ENCODE measurements at places on chromosomes 11 and 22.

GRCh38 chr11:57480409-57481137 lies 20.2 kb downstream of the RTN4RL2 start:
- no peak for DNase-seq

GRCh38 chr22:41203118-41203517 lies 2.0 kb upstream of the L3MBTL2 start:
- no peak for DNase-seq

GRCh38 chr11:114158421-114158820 lies 98.9 kb downstream of the ZBTB16 start:
- DNase-seq: no peak

GRCh38 chr11:127670374-127671119 lies 670.0 kb upstream of the KIRREL3 start:
- no peak for DNase-seq

- DNase-seq: no peak
Measured at GRCh38 chr22:40441761-40442390, 71.5 kb downstream of the SGSM3 start.

- no peak for DNase-seq
Measured at GRCh38 chr11:62069374-62069773, 54.4 kb upstream of the INCENP start.

DNA sequence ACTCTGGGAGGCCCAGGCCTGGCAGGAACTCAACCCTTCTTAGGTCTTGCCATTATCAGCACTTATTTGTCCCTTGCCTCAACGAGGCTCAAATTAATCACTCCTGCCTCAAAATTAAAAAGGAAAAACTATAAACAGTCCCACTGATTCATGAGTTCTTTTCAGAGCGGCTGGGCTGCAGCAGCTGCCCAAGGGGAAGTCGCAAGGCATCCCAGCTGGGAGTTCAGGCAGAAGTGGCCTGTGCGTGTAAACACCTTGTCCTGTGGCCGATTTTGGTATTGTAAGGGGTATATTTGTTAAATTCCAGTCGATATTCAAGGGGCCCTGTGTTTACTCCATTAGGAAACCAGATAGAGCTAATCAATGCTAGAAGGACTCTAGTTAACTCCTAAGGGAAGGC lies 213.9 kb upstream of the CADM1 start:
- no peak for DNase-seq

DNA sequence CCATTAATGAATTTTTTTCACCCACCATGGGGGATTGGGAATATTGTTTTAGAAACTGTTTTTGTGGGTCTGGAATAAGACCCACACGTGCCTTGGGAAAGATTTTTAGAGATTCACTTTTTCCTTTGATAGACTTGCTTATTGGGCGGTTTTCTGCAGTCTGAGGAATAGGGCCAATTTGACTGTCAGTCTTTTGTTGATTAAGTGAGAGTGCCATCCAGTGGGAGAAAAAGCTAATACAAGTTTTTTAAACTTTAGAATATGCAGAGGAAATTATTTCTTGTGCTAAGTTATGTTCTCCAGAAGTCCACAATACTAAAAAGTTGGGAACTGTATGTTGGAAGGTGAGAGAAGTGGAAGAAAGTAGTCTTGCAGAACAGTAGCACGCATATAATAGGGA lies 56.1 kb downstream of the PRMT3 start:
- DNase-seq: no peak

DNA sequence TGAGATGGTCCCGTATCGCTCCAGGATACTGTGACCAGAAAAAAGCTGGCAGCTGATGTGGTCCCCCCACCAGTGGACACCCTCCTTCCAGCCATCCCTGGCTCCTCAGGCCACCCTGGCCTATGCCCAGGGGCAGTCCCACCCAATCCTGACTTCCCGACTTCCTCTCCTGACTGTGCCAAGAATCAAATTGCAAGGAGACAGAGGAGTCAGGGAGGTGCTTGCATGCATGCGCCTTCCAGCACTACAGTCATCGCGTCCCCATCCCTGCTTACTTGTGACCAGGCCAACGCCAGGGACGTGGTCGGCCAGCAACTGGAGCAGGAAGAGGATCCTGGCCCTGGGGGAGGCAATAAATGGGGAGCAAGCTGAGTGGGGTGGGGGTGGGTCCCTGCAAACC lies 3.6 kb upstream of the FREY1 start:
- DNase-seq: no peak

GRCh38 chr11:63262547-63262946 lies 19.1 kb upstream of the SLC22A25 start:
- DNase-seq: no peak

- no peak for DNase-seq
Measured at GRCh38 chr11:30919389-30920152, 333.4 kb upstream of the MPPED2 start.

DNA sequence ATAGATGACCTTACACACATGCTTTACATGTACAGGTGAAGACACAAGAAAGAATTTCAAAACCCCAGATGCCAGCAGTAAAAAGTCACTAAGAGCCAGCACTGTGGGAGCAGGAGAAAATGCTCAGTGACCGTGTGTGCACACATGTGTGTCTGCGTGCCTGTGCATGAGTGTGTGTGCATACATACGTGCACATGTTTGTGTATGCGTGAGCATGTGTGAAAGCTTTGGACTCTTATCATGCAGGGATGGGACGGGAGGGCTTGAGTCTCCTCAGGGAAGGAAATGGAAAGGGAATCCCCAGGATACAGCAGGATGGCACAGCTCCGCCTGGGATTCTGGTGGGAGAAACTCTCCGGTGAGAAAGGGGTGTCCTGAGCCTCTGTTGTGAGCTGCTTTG lies 121.5 kb upstream of the B3GAT1 start:
- no peak for DNase-seq

DNA sequence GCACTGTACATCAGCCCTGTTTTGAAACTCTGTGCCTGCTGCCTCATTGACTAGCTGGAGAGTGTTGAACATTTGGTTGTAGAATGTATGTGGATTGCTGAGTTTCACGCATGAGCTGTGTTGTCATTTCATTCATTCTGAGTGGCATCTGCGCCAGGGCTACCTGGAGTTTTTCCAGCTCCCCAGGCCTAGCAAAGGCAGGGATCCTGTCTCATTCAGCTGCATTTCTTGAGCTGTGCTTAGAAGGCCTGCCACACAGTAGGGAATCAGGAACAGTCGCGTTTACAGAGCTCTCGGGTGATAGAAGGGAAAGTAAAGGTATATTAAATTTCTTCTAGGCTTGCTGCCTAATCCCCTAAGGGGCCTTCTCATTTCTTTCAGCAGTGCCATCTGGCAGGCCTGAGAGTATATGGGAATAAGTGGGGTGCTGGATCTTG lies 44.3 kb downstream of the PTPRJ start:
- DNase-seq: no peak

GRCh38 chr11:18491924-18492323 lies 34.8 kb downstream of the TSG101 start:
- DNase-seq: no peak

GRCh38 chr11:73240190-73240781 lies 22.2 kb downstream of the P2RY2 start:
- DNase-seq: no peak

GRCh38 chr11:130849215-130849568 lies 67.1 kb downstream of the SNX19 start:
- no peak for DNase-seq

- no peak for DNase-seq
Measured at GRCh38 chr11:127023991-127024390, 23.4 kb upstream of the KIRREL3 start.

DNA sequence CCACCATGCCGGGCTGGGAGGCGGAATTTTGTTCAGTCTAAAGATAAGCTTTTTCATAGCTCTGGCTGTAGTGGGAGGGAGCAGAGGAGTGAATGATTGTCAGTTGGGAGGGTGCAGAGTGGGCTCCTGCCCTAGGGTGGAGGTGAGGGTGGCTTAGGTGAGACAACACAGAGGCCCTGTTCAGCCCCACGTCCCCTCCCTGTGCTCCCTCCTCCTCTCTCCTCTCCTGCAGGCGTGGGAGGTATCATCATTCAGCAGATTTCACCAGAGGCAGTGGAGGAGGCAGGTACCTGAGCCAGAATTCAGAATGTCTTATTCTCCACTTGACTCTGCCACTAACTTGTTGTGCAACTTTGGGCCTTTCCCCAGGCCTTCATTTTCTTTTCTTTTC lies 1.7 kb upstream of the THRSP start:
- DNase-seq: no peak

- no peak for DNase-seq
Measured at GRCh38 chr11:19552161-19552560, 160.5 kb upstream of the NAV2 start.

DNA sequence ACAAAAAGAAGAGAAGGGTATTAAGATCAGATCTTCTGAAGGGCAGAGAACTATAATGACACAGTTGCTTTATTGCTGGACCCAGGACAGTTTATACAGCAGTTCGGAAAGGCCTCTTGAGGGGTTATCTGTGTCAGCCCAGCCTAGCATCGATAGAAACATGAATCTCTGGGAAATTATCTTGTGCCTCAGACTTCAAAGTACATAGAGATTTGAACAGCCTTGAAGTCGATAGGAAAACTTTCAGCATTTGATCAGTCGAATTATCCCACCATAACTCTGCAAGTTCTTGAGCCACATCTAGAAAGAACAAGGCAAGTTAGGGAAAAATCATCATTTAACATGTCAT lies 2.5 kb upstream of the LMO2 start:
- DNase-seq: no peak

DNA sequence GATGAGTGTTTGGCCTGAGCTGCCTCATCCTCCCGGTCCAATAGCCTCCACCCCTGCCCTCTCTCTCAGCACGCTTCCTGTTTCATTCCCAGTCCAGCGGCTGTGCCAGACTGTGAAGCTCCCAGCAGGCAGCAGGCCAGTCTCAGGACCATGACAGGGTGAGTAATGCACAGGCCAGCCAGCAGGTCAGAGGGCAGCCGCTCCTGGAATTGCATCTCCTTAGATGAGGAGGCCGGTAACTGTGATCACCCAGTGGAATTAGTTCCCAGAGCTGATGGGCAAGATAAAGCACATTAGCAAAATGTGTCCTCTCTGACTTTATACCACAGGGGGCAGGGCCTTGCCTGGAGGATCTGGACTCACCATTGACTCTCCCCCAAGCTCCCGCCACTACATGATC lies 251.2 kb downstream of the ETS1 start:
- no peak for DNase-seq

GRCh38 chr11:59810911-59811259 lies 307 bp upstream of the MRPL16 start:
- no peak for DNase-seq

GRCh38 chr11:113952588-113952987 lies 22.3 kb upstream of the HTR3A start:
- DNase-seq: no peak

DNA sequence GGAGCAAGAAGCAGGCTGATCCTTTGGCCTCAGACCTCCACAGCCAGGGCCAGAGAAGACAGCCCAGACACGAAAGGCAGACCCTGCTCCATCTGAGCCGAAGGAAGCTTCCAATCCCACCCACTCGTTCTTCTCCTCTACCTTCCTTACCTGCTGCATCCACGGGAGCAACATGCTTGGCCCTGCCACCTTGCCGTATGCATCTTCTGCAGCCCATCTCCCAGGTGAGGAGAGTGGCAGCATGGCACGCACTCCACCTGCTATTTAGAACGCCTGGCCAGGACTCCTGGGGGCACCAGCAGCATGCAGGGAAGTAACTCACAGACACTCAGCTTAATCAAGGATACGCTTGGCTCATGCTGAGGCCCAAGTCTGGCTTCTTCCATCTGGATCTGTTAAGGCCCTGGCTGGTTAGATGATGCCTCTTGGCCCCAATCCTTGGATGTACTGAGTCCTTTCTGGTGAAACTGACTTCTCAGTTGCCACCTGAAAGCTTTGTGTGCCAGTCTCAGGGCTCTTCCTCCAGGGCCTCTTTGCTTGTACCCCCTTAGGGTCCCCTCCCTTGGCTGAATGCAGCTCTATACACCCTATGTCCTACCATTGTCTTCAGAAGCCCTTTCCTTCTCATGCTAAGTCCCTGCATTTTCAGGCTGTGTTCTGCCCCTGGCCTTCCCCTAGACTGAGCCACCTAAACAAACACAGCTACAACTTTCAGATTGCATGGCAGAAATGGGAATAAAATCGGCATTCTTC lies 604.9 kb downstream of the BUD13 start:
- no peak for DNase-seq

- no peak for DNase-seq
Measured at GRCh38 chr11:130631119-130631518, 182.7 kb downstream of the ADAMTS15 start.

GRCh38 chr11:62295504-62295903 lies 3.4 kb downstream of the SCGB1D4 start:
- no peak for DNase-seq

GRCh38 chr11:12735262-12735661 lies 61.0 kb downstream of the TEAD1 start:
- no peak for DNase-seq

GRCh38 chr11:116449522-116449921 lies 323.3 kb downstream of the BUD13 start:
- DNase-seq: no peak

GRCh38 chr11:112579282-112579681 lies 318.6 kb upstream of the PLET1 start:
- no peak for DNase-seq

DNA sequence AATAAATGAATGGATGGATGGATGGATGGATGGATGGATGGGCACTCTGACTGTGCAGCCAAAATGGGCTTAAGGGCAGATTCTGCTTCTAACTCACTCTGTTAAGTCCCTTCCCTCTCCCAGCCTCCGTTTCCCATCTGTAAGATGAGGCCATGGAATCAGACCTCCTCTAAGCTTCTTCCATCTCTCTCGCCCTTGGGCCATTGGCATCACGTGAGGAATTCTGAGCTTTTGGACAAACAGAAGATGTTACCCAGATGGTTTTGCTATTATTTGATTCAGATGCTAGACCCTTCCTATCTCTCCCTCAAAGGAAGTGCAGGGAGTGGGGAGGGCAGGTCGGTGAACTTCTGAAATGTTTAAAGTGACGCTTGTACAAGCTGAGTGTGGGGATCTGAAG lies 4.0 kb upstream of the CYTH4 start:
- no peak for DNase-seq

- peak; percentile 92 for DNase-seq
Measured at GRCh38 chr11:65606876-65607613, 7.0 kb downstream of the MAP3K11 start.

All from iPS DF 19.7 (cell line).